ENCODE measurements at places on chromosomes 1 and 21.

GRCh38 chr1:171566467-171566866, 55.6 kb upstream of the MYOCOS start:
- DNase-seq, result no peak

GRCh38 chr21:31135531-31136184, 97.4 kb upstream of the KRTAP19-8 start:
- DNase-seq, result no peak

DNA sequence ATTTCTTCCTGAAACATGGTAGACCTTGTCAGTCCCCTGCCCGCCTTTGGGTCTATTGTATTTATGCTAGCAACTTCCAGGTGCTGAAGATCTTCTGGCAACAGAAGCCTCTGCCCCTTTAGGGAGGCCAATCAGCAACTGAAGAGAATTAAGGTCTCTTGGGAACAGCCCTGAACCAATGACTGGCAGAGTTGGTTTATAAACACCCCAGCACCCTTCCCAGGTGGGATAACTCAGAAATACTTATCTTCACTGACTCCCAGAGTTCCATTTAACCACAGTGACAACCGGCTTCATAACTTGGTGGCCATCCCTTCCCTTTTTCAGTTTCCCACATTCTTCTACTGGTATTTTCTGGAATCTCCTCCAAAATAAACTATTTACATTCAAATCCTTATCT, 27.2 kb upstream of the TMCO1 start:
- DNase-seq, result no peak

GRCh38 chr1:66739401-66740157, 12.7 kb upstream of the DYNLT5 start:
- no peak for DNase-seq

DNA sequence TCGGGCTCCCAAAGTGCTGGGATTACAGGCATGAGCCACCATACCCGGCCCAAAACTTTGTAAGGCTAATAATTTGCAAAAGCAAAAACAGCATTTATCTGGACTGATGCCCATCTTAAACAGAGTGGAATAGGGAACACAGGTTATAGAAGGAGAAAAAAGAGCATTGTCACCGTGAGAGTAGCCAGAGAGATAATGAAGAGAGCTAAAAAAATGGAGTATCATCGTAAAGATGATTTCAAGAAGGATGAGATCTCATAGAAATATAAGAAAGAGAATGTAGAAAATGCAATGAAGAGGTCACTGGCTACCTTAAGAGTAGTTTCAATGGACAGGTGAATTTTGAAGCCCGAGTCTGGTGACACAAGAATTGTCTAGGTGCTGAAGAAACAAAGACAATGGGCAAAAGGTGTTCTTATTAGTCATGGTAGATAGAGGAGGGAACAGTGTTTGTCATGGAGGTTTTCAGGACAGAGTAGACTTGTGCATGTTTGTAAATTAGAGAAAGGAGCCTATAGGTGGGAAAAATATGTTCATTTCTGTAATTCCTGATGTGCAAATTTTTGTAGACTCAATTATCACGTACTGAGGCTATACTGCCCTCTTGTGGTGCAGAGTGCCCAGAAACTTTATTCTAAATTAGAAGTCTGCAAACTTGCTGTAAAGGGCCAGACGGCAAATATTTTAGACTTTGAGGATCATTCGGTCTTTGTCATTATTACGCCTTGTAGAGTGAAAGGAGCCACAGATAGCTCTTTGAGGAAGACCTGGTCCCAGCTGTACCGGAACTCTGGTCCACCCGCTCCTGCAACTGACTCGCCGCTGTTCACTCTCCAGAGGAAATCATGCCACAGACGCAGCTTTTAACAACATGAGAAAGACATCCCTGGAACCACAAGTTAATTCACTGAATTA, 8.1 kb upstream of the TMEM183A start:
- peak; percentile 31 for DNase-seq

DNA sequence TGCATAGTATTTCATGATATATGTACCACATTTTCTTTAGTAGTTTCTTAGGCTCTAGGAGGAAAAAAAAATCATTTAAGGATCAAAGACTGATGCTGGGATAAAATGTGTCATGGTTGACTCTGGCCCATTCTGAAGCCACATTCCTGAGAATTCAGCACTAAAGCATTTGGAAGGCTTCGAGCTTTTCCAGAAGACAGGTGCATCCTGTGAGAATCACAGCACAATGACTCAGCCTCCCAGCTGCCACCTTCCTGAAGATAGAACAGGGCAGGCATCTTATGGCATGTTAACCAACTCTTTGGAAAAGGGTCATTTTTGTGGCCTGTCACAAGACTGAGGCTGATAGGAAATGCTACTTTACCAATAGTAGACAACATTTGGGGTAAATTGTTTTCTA, 359.9 kb downstream of the PCP4 start:
- no peak for DNase-seq
